ENCODE measurements at places on chromosomes 2 and 18.

GRCh38 chr2:111903930-111904439 lies 5.6 kb downstream of the MERTK start:
- no peak for DNase-seq

DNA sequence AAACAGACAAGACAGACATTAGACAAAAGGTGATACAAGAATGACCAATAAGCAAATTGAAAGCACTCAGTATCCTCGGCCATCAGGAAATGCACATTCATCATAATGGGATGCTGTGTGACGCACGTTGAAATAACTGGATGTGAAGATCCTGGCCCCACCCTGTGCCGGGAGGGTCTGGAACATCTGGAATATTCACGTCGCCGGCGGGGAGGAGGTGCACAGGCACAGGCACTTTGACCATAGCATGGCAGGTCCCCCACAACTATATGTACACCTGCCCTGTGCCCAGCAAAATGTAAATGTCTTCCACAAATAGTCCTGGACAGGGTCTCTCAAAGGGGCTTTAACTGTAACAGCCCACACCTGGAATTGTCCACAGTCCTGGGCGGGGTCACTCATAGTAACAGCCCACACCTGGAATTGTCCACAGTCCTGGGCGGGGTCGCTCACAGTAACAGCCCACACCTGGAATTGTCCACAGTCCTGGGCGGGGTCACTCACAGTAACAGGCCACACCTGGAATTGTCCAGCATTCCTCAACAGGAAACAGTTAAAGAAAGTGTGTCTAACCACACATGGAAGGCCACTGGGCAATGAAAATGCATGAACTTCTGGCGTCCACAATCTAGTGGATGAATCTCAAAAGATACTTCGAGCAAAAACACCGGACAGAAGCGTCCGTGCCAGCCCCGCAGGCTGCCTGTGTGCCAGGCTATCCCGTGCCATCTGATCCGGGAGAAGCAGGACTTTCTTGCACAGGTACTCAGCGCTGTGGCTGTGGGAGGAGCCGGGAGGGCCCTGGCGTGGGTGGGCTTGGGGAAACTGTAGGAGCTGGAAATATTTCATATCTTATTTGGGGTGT lies 113.4 kb downstream of the RTP5 start:
- DNase-seq, result peak; percentile 53

DNA sequence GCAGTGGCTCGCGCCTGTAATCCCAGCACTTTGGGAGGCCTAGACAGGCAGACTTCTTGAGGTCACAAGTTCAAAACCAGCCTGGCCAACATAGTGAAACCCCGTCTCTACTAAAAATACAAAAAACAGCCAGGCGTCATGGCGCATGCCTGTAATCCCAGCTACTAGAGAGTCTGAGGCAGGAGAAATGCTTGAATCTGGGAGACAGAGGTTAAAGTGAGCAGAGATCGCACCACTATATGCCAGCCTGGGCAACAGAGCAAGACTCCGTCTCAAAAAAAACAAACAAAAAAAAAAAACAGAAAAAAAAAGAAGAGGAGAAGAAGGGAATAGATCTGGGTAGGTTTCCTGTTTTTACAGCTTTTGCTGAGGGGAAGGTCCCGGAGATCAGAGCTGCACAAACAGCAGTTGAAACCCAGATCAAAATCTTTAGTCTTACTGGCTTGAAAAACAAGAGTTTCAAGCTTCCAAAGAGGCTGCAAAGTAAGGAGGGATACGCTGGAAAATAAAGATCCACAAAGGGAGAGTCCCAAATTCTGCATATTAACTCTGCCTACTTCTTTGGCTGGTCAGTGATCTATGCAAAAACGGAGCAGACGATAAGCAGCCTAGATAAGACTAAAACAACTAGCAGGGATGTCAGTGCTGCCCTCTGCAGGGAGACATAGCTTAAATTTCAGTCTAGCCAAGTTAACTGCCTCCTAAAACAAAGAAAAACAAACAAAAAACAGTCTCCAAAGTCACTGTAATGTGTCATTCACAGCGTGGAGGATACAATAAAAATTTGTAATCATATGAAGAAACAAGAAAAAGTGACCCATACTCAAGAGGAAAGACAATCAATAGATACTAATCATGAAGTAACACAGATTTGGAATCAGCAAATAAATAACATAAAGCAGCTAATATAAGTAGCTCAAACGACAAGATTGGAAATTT lies 74.1 kb downstream of the TLK1 start:
- DNase-seq, result no peak

- no peak for DNase-seq
Measured at GRCh38 chr18:31064130-31064529, 21.6 kb upstream of the DSC3 start.

- DNase-seq, result no peak
Measured at GRCh38 chr2:233556881-233557736, 9.5 kb downstream of the USP40 start.

- DNase-seq, result no peak
Measured at GRCh38 chr2:10820978-10821695, 8.6 kb upstream of the PDIA6 start.

GRCh38 chr2:158239271-158239670 lies 137.6 kb downstream of the UPP2 start:
- no peak for DNase-seq

GRCh38 chr2:135676031-135676430 lies 65.6 kb upstream of the UBXN4 start:
- no peak for DNase-seq

GRCh38 chr2:210399440-210400041 lies 77.0 kb downstream of the LANCL1 start:
- no peak for DNase-seq

GRCh38 chr18:8176109-8176508 lies 433.1 kb upstream of the RAB12 start:
- DNase-seq, result no peak

DNA sequence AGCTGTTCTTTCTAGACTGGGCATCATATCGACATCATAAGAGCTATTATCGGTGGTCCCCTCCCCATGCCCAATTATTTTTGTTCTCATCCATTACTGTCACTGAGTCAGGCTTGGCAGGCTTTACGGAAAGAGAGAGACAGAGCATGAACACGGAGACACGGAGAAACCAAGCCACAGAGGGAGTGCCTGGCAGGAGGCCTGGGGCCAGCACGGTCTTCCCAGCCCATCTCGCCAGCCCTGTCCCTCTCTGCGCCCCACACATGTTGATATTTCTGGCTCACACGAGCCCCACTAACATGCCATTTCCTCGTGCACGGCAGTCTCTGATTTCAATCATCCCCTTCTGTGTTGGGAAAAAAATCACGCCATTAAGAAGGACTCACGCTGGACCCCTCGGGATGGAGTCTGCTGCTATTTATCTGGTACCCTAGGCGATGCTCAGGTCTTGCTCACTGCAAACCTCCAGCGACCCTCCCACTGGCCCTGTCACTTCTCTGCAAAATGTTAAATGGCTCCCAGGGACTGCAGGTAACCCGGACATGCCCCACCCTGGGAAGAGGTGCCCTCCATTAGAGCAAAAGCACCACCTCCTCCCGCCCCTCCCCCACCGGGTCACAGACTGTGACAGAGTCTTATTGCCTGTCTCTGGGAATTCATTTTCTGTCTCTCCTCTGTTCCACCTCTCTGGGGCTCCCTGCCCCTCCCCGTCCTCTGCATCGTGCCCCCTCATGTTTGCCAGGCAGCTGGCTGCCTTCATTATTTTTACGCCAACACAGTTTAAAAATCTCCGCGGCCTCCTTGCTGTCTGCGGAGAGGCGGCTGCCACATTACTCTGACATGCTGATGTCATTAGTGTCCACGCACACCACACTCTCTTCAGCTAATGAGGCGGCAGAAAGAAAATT lies 40.1 kb upstream of the GBX2 start:
- DNase-seq, result no peak

GRCh38 chr2:63587814-63588384 lies 378 bp downstream of the WDPCP start:
- no peak for DNase-seq
